Activated CD4-positive, alpha-beta T cell treated with anti-CD3 and anti-CD28 coated beads for 36 hours (primary cell): ENCODE measurements at places on chromosomes 4 and X. TPM values are rescaled to one million over a fixed set of nuclear protein-coding genes. Genes with fewer than 3 reads are reported as not detected.

The RNF150 gene
- total RNA-seq = 0.02 TPM

- no peak for DNase-seq
Measured at GRCh38 chr4:175953960-175954521, 111.6 kb upstream of the WDR17 start.

- DNase-seq = no peak
Measured at GRCh38 chrX:71573590-71573989, 4.6 kb upstream of the GCNA start.

DNA sequence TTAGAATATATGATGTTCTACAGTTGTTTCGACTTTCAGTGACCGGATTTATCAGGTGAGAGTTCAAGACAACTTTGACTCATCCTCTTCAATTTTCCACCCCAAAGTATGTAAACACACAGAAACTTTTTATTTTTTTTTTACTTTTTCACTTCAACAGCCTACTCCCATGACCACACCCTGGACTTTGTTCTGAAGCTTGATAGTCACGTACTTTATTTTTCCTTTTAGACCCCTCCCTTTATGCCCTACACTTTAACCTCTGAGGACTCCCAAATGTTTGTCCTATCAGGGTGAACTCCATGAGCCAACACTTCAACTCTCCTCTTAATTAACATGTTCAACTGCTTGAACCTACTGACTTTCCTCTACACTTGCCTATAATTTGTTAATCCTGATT, 2.5 kb upstream of the DDX60 start:
- DNase-seq = no peak

DNA sequence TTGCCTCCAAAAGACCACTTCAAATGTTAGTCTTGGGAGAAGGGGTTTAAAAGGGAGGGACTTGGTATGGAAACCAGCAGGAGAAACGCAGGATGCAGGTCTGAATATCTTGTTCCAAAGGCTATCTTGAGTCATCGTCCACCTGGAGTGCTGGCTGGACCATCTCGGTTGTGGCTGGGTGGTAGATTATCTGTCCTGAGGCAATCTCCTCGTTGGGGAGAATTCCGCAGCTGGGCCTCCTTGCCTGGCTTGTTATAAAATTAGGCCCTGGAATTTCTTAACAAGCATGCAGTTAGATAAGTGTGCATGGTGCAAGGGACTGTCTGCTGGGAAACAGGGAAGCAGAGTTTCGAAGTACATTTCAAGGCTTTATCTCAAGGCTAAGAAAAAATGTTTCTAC, 2045.7 kb upstream of the TENM3 start:
- DNase-seq = no peak

The AASDH gene
- 13.3 TPM for total RNA-seq

The DIPK2B gene
- total RNA-seq = 0.07 TPM

DNA sequence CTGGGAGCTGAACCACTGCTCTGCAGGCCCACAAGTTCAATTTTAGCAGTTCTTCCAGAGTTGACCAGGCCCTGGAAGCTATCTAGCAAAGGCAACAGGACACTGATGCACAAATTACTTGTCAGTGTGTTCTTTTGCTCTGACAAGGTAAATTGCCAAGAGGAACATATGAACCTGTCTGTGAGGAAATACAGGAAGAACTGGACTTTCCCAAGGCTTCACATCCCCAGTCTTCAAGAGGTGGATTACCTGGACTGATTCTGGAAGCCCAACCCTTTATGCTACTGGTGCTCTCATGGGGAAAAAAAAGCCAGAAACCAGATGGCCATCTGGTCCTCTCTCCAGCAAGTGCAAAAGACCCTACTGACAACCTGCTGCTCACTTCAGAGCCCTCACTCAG, 1.9 kb upstream of the TMEM185A start:
- DNase-seq = no peak

- DNase-seq = no peak
Measured at GRCh38 chrX:133544115-133544514, 128.8 kb upstream of the GPC4 start.

The ADGRG4 gene
- not detected for total RNA-seq

DNA sequence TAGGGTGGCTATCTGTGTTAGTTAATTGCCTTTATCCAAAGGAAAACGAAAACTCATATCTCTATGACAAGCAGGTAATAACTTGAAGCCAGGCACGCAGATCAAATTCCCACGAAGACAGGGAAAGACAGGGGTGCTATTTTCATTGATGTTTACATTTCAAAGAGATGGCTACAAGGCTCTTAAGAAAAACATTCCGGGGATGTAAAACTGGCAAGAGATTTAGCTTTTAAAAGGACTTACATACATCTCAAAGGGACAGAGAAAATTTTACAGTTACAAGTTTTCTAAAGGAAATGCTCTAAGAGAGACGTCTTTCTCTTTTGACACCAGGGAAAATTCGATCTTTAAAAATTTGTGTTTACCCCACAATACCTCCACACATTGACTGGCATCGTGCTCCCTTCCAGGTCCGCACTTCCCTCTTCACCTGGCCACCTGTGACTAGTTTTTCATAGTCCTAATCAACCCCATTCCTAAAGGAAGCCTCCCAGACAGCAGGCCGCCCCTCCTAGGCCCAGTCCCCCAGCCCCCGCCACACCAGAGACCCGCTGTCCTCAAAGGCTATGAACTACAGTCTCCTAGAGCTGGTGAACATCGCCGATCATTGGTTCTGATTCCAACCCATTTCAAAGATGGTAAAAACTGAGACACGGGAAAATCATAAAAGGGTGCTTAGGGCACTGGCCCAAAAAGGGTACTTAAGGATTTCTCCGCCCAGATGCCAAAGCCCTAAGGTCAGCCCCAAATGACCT, 649 bp upstream of the ARAF start:
- DNase-seq = no peak

GRCh38 chr4:26871611-26872010, 11.0 kb downstream of the STIM2 start:
- no peak for DNase-seq

The CCSER1 gene
- total RNA-seq = not detected

GRCh38 chr4:68267433-68267944, 22.0 kb upstream of the TMPRSS11B start:
- DNase-seq = no peak

The TSPAN6 gene
- 0.47 TPM for total RNA-seq

DNA sequence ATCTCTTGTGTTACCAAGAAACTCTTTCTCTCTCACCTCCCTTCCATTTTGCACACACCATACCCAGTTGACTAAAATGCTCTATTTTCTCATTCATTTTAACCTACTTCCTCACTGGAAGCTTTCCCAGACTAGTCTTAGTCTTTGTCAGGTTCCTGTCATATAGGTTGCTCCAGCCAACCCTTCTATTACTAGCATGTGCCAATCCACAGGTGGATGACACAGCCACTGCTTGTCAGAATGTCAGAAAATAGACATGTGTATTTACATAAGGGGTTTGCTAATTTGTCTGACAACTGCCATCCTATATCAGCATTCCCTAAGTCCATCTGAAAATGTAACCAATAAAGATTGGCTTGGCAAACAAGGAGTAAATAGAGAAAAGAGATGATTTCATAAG, 239.2 kb upstream of the SMIM31 start:
- no peak for DNase-seq

DNA sequence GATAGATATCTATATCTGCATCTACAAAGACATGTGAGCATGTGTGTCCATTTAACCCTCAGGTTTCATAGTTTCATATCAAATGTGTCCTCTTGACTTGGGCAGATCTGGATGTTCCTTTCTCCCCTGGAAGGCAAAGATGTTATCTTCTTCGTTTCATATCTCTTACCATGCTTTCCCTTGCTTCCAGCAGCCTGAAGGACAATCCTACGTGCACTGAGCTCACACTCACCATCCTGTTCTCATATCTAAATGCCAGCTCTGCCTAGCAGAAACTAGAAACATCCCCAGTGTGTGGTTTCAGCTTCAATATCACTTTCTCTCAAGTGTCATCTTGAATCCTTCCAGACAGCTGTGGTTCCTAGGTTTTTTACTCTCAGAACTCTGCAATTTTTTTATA, 66.2 kb downstream of the ZAR1 start:
- DNase-seq = no peak

- DNase-seq = no peak
Measured at GRCh38 chr4:156197216-156197615, 243.6 kb upstream of the CTSO start.

DNA sequence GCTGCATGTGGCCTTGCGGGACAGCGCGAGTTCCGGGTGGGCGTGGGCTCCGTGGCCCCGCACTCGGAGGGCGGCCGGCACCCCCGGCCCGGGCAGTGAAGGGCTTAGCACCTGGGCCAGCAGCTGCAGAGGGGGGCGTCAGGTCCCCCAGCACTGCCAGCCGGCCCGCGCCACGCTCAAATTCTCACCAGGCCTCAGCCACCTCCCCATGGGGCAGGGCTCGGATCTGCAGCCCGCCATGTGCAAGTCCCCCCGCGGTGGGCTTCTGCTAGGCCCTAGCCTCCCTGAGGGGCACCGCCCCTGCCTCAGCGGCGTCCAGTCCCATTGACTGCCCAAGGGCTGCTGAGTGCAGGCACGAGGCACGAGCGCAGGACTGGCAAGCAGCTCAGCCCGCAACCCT, 2.6 kb upstream of the MCUB start:
- no peak for DNase-seq

The SPANXD gene
- not detected for total RNA-seq

- no peak for DNase-seq
Measured at GRCh38 chr4:15652841-15653240, 2.3 kb downstream of the FBXL5 start.

DNA sequence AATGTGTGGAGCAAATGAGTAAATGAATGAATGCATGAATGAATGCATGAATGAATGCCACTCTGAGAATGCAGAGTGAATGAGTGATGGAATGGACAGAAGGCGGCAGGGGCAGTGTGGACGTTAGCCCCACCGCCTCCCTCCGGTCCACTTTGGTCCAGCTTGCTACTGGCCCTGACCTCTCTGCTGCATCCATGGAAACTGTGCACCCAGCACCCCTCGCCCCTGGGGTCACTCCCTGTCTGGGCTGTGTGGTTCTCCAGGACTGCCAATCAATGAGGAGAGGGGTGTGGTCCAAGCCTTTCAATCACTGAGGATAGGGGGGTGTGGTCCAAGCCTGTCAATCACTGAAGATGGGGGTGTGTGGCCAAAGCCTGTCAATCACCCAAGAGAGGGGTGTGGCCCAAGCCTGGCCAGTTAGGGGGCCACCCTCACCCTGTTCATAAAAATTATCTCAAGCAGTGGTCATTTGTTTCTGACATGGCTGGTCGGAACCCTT, 39.2 kb upstream of the ASMTL start:
- DNase-seq = peak; percentile 80

- DNase-seq = no peak
Measured at GRCh38 chr4:130648570-130648969, 1552.6 kb downstream of the C4orf33 start.

The USP26 gene
- total RNA-seq = not detected

The FGG gene
- not detected for total RNA-seq

GRCh38 chr4:60945641-60946040, 254.5 kb upstream of the ADGRL3 start:
- no peak for DNase-seq

DNA sequence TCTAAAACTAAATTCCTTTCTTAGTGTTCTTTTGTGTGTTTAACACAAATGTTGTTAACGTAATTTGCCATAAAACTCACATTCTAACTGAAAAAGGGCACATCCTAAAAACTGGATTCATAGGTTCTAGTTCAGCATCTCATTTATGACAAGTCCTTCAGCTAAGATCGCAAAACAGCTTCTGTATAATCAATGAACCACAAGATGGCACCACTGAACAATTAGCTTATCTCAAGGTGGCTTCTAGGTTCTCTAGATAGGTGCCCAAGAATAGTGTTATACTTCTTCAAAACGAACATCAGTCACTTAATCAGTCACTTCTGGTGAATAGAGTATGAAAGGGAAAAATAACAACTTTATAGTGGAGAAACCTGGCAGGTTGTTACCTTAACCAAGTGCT, 54.3 kb downstream of the NRK start:
- DNase-seq = no peak

GRCh38 chr4:37765741-37766140, 60.7 kb upstream of the PGM2 start:
- no peak for DNase-seq

DNA sequence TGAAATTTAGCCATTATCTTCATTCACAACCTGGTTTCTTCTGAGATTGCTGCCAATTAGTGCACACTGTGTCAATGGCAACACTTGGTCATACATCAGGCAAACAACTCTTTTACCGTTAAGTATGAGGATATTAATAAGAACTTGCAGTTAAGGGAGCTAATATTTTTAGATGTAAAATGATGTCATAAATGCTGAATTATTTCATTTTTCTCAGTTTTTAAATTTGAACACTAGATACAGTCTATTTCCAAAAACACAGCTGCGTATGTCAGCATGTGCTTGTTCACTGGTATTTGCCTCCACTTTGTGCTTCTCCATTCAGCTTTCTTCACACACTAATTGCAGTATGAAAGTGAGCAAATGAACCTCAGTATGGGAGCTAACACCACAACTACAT, 1.6 kb downstream of the KLHL13 start:
- no peak for DNase-seq

DNA sequence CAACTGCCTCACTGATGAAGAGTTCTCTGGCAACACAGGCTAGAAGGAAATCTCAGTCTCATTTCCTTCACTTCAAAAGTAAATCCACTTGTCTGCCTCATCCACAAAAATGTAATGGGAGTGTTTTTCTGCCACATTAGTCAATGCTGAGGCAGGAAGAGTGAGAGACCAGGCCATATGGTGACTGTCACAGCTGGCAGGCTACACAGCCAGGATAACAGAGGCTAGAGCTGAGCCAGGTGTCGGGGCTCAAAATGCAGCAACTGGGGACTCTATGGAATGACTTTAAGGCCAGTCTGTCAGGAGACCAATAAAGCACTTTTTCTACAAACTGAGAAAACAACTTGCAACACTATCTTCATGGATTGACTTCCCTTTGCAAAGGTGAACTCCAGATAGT, 204.2 kb downstream of the GPC3 start:
- DNase-seq = no peak

- no peak for DNase-seq
Measured at GRCh38 chr4:127217586-127218229, 415.0 kb upstream of the INTU start.

DNA sequence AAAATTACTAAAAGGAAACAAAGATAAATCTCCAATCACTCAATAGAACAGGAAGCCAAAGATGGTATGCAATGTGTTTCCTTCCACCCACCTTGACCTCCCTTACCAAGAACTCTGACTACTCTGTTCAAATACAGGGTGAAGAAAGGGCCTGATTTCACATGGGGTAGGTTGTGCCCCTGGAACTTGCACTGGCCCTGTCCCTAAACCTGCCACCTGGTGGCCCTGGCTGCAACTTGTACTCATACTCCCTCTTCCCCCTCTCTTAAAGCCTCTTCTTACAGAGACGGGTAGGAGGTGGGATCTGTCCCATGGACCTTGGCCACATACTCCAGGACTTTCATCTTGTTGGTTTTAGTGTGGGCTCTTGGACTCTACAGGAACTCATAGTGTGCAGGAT, 17.3 kb upstream of the TMEM185A start:
- DNase-seq = peak; percentile 7
